ENCODE measurements at places on chromosomes 5 and 9.
A peak's percentile ranks its signal among the peaks of the same experiment; 100 is the strongest.

- peak; percentile 76 for DNase-seq
Measured at GRCh38 chr9:133506653-133507038, 18.1 kb downstream of the MYMK start.

DNA sequence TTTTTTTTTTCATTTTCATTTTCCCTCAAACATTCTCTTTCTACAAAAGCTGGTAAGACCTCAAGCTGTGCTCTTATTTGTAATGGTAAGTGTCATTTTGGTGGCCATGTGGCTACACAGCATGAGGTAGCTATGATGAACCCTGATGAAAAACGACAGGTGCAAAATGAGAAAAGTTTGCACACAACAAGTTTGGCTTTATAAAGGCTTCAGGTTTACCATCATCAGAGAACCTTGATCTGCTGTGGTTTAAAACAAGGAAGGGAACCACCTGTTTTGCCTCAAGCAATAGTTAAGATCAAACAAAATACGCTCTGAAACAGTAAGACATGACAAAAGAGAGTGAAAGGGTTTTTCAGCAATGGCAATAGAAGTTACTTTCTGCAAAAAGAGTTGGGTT is 1124.6 kb upstream of the ACO1 start:
- DNase-seq: no peak

DNA sequence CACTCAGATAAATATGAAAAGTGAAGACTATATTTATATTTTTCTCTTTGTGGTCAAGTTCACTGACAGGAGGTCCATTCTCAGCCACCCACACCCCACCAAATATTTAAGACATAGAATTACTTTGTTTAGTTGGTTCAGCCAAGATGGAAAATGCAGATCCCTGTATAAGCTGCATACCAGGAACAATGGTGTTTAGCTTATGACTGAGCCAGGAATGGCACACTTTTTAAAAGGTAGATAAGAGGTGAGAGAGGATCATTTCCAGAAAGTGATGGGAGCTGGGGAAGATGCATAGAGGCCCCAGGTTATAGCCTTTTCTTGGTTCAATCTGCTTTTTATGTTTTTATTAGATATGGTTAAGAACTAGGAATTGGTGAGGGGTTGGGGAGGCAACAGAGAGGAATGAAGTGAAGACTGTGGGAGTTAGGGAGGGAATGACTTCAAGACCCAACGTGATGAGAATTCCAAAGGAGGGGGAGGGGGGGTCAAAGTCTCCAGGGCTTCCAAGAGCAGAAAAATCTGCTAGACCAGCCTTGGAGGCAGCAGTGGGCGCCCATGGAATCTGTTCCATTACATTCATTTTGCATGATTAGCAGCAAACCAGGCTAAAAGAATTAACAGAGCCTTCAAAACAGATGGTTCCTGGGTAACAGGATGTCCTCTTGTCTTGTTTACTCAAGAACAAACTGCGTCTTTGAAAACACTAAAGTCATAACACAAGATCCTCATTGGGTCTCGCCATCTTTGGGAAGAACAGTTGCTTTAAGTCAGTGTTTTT is 95.2 kb downstream of the FGF1 start:
- DNase-seq: no peak

DNA sequence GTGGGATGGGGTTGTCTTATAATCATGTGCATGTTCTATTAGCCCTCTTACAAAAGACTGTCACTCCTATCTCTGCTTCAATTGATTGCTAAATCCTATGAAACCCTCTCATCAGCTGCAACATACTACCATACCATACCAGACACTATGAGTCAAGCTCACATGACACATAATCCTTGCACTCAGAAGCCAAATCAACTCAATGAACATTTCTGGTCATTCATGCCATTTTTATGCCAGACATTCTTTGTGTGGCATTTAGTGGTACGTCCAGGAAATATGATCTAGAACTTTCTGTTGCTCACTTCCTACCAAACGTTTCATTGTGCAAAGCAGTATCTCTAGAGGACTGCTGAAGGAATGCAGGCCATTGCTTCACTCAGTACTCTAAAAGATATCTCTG is 159.2 kb upstream of the GNA14 start:
- DNase-seq: peak; percentile 95

- no peak for DNase-seq
Measured at GRCh38 chr9:27599102-27599869, 26.0 kb upstream of the C9orf72 start.

GRCh38 chr5:154732212-154732611 is 23.0 kb upstream of the LARP1 start:
- no peak for DNase-seq

- DNase-seq: no peak
Measured at GRCh38 chr5:125293223-125293622, 546.8 kb upstream of the ZNF608 start.

Data from fibroblast of upper back skin (primary cell).